ENCODE measurements at places on chromosomes 5 and 9. TPM values are rescaled to one million over a fixed set of nuclear protein-coding genes. Genes with fewer than 3 reads are reported as not detected.

- no peak for DNase-seq
Measured at GRCh38 chr9:136389396-136389795, 10.6 kb downstream of the SNAPC4 start.

- no peak for DNase-seq
Measured at GRCh38 chr9:125323615-125324014, 62.0 kb downstream of the GAPVD1 start.

ZDHHC11B gene
- total RNA-seq, result not detected

MPDZ gene
- 56.1 TPM for total RNA-seq

- DNase-seq, result no peak
Measured at GRCh38 chr5:124719113-124719967, 27.1 kb downstream of the ZNF608 start.

PFN3 gene
- total RNA-seq, result not detected

DNA sequence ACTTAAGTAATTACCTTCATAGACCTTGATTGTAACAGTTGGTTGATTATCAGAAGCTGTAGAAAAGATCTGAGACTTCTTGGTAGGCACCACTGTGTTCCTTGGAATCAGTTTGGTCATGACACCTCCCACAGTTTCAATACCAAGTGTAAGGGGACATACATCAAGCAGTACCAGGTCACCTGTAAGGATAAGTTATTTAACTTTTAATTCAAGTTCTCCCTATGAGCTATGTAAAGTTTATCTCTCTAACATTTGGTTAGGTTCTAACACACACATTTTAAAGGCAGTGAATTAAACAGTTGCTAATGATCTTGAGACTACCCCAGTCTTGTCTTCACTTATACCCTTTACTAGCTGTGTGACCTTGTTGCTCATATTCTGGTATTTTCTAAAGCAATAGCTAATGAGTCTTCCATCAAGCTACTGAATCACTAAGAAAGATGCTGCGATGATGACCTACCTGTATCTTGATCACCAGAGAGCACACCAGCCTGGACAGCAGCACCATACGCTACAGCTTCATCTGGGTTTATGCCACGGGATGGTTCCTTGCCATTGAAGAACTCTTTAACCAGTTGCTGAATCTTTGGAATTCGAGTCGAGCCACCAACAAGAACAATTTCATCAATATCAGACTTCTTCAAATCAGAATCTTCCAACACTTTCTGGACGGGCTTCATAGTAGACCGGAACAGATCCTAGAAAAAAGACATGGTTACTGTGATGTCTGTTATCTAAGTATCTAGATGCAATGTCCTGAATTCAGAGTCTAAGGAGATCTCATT, 2.8 kb downstream of the HSPA5 start:
- no peak for DNase-seq

DNA sequence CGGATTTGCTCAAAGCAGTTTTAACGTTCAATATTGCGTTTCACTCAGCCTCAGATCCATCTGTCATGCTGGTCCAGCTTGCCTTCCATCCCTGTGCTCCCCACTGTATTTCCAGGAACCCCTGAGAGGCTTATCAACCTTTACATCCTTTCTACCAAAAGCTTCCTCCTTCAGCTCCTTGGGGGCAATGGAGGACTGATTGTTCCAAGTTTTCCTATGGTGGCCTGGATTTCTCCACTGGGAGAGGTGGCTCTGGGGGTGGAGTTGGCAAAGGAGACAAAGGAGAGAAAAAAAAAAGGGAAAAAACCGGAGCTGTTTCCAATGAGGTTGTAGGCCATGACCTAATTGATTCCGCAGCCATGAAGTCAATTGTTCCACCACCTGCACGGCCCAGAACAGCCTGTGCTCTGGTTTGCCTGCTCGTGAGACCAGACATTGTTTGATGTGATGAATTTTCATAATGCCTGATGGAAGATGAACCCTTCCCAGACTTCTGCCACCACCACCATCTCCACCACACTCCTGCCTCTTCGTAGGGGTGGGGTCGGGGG, 54.1 kb downstream of the ABLIM3 start:
- no peak for DNase-seq

GRCh38 chr9:101375546-101375945, 9.3 kb downstream of the BAAT start:
- DNase-seq, result no peak

DNA sequence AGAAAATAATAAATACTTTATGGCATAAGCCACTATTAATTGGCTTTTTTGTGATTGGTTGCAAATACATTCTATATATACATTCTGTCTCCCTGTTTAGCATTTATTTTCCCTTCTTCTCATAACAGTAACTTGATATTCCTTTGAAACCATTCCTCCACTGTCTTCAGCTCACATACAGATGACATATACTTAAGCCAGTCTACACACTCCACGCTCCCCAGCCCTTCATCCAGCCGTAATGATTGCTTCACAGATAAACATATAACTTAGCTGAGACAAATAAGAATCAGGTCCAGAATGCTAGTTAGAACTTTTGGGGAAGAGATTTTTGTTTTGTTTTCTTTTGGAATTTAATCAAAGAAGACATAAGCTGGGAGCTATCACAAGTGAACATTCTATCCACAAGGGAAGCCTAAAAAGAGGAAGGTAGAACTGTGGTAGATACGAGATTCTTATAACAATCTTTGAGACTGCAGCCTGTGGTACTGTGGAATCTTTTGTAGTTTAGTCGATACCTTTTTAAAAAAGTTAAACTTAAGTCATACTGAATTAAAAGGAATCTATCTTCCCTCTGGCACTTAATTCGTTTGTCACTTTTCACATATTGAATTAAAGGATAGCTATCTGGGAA, 365.1 kb upstream of the PRR16 start:
- DNase-seq, result no peak

GRCh38 chr5:120007598-120007997, 378.2 kb downstream of the FAM170A start:
- no peak for DNase-seq

DNA sequence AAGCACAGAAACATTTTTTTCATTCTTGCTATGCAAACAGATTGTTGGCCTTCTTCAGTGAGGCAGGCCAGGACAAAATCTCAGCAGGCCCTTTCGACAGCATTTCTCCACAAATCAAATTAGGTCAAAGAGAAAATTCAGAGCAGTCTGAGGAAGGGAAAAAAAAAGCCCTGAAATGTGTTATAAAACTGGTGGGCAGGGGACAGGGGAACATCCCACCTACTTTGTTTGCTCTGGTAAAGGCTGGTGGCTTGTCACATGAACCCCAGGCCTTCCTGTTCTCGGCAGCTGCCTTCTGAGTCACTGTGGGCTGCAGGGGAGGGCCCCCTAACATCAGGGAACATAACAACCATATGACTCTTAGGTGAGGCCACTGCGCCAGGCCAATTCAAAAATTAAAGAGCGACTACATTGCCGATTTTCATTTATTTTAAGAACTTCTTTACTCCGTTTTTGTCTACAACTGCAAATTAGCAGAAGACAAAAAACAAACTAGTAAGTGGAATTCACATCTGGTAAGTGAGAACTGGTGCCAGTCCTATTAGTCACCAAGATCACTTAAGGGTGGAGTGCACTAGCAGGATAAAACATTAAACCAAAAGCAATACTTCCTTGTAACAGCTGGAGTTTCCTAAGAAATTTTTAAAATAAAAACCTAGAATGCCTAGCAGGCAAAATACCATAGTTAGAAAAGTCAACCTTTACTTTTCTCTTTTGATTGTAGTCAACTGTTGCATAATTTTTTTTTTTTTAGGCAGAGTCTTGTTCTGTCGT, 46.2 kb upstream of the DENND4C start:
- DNase-seq, result peak; percentile 86

- DNase-seq, result no peak
Measured at GRCh38 chr9:38389313-38389712, 3.2 kb upstream of the ALDH1B1 start.

CYLC2 gene
- not detected for total RNA-seq

- no peak for DNase-seq
Measured at GRCh38 chr5:139759219-139759721, 36.3 kb upstream of the PSD2 start.

DNA sequence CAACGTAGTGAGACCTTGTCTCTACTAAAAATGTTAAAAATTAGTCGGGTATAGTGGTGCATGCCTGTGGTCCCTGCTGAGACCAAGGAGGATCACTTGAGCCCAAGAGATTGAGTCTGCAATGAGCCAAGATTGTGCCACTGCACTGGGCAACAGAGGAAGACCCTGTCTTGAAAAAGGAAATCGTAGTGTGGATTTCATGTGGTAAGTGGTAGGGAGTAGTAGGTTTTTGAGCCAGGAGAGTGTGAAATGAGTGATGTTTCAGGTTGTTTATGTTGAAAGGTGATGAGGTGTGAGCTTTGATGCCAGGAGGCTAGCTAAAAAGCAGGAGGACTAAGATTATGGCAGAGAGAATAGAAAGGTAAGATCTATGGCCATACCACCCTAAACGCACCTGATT, 5.9 kb downstream of the MATR3 start:
- no peak for DNase-seq

DNA sequence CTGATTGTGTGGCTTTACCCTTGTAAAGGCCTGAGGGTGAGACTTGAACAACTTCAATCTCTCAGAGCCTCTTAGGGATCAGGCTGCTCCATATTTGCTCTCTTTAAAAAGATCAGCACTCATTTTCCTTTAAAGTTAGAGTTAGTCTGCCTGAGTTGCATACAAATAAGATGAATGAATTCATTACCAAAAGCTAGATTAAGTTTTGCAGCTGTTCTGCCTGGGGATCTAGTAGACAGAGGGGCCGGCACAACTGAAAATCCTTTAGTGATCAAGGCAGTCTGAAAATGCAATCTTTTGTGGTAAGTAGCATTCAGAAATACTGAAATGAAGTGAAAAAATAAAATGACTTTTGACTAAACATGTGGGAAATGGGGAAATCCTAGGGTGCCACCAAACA, 264.0 kb downstream of the MAN2A1 start:
- DNase-seq, result no peak

DNA sequence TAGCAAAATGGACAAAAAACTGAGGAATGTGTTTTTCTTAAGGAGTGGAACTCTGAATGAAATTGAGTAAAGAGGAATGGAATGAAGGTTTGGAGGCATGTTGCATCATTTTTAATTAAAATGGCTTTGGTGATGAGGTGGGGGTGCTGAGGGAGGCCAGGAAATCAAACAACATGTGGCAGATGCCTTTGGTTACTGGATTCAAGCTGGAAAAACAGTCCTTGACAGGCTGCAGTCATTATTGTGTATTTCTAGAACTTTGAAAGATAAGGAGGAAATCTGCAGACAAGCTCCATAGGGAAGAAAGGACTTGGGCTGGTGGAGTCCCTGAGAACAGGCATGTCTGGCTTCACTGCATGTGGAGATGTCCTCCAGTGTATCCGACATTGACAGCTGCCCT, 203.5 kb upstream of the HAPLN1 start:
- DNase-seq, result no peak

DNA sequence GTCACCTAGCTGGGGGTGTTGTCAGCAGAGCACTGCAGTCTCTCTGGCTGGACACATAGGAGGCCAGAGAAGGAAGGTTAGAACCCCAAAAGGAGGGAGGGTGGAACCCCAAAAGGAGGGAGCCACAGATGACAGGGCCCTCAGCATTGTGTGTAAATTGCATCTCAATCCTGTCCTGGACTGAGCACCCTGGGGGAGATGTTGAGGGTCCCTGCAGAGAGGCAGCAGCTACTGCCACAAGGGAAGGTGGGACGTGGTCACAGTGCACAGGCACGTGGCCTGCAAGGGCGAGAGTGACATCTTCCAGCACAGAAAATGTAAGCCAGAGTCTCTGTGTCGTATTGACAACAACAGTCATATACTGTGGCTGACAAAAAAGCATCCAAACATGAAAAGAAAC, 36.5 kb upstream of the CEP72 start:
- peak; percentile 59 for DNase-seq

PTPN3 gene
- 4.7 TPM for total RNA-seq

- no peak for DNase-seq
Measured at GRCh38 chr5:96876292-96876850, at the start of gene ERAP2. Gene ERAP2, plus strand, starts transcription at chr5:96876500. Its CDS starts 3,186 bp downstream, at chr5:96879686.

- no peak for DNase-seq
Measured at GRCh38 chr9:69923972-69924371, 103.4 kb downstream of the CFAP95 start.

SPATA31A3 gene
- total RNA-seq, result not detected

UGT3A2 gene
- not detected for total RNA-seq

- no peak for DNase-seq
Measured at GRCh38 chr5:11903614-11904264, 507 bp downstream of the CTNND2 start.

GABRA1 gene
- not detected for total RNA-seq

- DNase-seq, result no peak
Measured at GRCh38 chr5:85814596-85814995, 803.1 kb upstream of the COX7C start.

RFESD gene
- 2.3 TPM for total RNA-seq

GRCh38 chr5:169171515-169171914, 129.4 kb downstream of the SLIT3 start:
- no peak for DNase-seq

DNA sequence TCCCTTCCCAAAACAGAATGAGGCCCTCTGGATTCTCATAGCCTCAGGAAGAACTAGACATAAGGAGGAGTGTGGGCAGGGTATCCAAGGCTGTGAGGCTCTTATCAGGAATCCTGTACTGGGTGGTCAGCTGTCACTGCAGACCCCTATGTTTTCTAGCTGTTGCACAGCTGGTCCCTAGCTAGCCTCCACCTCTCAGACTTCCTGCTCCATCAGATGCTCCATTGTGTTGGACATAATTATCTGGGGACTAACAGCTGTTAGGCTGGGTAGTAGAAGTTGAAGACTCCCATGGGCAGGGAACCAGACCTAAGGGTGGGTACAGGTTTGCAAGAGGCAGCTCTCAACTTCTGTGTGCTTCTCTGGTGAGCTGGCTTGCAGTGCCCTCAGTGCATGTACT, 18.4 kb downstream of the FAM219A start:
- no peak for DNase-seq

Measured in osteocyte (in vitro differentiated cells).